ENCODE measurements at places on chromosomes 3 and 15.

DNA sequence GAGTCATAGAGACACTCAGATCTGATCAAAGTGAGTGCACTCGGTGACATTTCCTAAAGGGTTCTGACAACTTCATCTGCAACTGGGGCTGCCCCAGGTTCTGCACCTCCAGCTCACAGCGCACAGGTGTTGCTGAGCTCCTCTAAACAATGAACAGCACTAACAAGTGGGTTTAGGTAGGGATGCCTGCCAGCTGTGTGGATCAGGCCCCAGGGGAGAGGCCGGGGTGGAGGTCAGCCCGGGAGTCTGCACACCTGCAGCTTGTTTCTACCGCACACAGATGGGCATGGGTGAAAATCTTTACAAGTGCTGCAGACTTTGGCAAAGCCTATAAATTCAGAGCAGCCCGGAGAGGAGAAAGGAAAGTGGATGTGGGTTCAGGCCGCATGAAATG is 355 bp downstream of the FBXW12 start:
- no peak for DNase-seq

GRCh38 chr3:61908382-61908781 is 347.0 kb downstream of the PTPRG start:
- peak; percentile 41 for DNase-seq

DNA sequence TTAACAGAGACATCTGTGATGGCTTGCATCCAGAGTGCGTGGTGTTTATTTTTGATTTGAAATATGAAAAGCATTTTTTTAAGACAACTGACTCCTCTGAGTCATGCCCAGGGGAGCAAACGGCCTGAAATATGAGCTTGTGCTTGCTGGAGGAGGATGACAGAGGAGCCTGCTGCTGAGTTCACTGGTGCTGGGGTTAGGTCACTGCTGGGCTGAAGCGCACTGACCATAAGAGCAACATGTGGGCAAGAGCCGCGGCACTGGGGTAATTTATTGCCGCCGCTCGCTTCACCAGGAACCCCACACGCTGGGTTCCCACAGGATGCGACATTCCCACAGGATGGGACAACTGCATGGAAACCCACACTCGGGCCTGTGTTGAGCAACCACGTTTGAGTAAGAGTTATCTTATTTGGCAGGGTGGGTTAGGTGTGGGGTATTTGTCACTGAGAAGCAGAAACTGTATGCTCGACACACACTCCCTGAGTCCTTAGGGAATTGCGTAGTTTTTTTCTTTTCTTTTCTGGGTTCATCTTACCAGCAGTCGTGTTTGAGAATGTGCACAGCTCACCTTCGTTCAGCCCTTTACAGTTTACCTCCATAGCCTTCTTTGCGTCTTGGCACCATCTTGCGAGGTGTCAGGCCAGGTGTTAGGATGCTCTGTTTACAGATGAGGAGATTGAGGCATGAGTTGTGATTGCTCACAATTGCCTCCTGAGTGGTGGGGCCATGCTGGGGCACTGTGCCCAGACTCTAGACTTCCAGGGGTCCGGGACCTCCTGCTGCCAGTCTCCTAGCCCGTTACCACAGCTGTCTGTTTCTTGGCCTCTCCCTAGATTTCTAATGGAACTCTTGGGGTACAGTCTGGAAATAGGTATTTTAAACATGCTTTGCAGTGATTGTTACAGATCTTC is 60.4 kb downstream of the SMAD3 start:
- peak; percentile 93 for DNase-seq

DNA sequence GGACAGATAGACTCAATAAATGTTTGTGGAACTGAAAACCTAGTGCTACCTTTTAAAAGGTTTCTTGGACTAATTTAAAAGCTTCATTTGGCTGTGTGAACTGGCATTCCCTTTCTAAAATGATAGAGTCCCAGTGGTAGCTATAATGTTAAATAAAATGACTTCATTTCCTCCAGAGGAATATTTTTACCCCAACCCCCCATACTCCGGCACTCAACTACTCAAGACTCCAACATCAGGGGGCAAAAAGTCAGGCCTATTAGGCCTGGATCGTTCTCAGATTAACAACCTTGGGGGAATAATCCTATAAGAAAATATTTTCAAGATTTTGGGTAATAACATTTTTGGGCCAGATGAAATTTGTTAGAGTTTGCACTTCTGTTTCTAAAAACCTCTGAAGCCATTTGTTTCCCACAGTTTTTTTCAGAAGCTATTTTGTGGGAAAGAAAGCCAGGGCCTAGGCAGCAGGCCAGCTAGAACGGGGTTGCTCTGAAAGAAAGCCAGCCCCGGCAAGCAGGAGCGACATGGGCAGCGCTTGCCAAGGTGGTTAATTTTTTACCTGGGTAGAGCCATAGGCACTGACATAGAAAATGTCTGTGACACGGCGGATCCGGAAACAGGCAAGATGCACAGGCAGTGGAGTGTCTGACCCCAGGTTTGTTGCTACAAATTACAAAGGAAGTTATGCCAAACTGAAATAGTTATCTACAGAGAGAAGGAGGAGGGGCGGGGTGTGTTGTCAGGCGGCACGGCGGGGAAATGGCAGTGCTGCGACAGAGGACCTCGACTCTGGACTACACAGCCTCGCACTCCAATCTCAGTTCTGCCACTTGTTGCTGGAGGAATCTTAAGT is 84.6 kb downstream of the MAGI1 start:
- no peak for DNase-seq

- DNase-seq: no peak
Measured at GRCh38 chr15:70376031-70376928, 278.6 kb upstream of the TLE3 start.

DNA sequence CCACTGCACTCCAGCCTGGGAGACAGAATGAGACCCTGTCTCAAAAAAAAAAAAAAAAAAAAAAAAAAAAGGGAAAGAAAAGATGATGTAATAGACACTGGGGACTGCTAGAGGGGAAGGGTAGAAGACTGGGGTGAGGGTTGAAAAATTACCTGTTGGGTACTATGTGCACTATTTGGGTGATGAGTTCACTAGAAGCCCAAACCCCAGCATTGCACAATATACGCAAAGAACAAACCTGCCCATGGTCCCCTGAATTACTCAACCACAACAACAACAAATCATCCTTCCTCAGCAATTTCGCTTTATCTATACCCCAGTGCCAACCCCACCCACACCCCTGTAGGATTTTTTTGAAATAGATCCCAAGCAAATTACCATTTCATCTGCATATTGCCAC is 13.5 kb downstream of the NIPA1 start:
- no peak for DNase-seq

GRCh38 chr3:147655236-147655635 is 246.1 kb downstream of the ZIC1 start:
- DNase-seq: peak; percentile 68

DNA sequence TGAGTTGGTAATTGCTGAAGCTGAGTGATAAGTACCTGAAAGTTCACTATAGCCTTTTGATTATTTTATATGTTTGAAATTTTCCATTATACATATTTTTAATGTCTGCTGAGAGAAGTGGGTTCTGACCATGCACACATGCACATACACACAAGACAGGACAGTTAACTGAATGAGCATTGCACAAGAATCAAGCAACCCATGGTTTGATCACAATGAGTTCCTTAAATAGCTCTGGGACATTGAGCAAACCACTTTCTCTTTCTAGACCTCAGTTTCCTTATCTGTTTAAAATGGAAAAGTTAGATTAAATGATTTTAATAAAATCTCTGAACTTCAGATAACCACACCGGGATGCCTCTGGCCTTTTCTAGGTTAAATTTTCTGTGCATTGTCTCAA is 26.7 kb downstream of the SNTN start:
- no peak for DNase-seq

DNA sequence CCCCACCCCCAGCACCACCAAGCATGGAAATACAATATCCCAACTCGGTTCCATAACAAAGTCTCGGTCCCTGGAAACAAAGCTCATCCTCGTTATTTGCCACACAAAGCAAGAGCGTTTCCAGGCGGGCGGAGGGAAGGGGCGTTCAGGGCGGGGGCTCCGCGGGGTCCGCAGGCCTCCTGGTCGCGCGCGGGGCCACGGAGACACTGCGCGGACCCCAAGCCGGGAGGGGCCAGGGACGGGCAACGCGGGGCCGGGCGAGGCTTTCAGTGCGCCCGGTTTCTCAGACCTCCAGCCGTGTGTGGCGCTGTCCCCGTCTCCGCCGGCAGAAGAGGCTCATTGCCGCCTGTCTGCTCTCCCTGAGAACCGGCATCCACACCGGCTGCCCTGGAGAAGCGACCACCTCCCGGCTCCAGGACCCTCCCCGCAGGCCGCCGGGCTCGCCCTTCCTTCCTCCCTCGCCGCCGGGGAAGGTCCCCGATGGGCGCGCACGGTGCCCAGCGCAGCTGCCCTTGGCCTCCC is 329.0 kb downstream of the OCA2 start:
- DNase-seq: no peak

- peak; percentile 48 for DNase-seq
Measured at GRCh38 chr3:194540274-194540905, 53.6 kb upstream of the ATP13A3 start.

GRCh38 chr3:48194446-48195071 is 6.3 kb upstream of the CDC25A start:
- peak; percentile 88 for DNase-seq

DNA sequence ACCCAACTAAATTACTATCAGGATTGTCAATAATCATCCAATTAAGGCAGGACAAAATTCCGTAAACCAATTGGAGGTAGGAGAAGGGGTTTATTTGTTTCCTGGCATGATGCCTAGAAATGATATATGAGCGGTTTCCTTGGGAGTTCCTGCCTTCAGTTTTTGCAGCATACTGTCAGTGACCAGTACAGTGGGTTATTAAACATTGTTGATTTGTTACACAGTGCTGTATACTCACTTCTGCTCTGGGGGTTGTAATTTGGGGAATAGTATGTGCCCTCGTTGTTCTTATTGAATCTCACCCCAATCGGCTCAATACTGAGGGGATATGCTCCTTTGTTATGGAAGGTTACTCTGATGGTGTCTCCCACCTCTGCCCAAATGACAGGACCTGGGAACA is 22.2 kb downstream of the CP start:
- no peak for DNase-seq

DNA sequence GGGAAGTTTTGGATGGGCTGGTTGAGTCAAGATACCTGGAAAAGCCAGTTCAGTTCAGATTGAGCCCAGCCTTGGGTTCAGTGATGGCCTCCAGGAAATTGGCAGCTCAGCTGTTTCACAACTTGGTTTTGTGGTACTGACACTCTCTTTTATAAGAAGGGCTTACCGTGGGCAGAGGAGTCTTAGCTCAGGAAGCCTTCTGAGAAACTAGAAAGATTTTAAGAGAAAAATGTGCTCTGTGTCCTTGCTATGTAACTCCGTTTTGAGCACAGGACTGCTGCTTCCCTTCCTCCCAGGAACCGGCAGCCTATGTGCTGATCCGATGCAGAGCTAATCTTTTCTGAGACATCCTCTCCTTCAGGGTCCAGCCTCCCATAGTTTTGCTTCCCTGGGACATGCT is 46.6 kb upstream of the RASGRP1 start:
- DNase-seq: no peak

- no peak for DNase-seq
Measured at GRCh38 chr3:188455748-188456147, 301.8 kb downstream of the LPP start.

DNA sequence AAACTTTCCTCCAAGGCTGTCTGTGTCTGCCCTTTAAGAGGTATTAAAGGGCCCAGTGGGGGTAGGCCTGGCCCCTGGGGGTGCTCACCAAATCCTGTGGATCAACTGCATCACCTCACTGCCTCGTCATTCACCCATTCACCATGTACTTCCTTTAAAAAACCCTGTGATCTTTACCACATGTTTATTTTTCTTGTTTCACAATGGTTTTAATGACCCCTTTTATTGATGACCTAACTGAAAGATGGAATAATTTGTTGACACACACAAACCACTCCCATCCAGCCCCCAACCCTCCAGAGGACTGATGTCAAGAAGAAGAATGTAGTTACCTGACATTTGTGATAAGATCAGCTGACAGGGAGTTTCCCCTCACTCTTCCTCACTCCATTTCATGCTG is 40.8 kb downstream of the KCNAB1 start:
- DNase-seq: no peak

DNA sequence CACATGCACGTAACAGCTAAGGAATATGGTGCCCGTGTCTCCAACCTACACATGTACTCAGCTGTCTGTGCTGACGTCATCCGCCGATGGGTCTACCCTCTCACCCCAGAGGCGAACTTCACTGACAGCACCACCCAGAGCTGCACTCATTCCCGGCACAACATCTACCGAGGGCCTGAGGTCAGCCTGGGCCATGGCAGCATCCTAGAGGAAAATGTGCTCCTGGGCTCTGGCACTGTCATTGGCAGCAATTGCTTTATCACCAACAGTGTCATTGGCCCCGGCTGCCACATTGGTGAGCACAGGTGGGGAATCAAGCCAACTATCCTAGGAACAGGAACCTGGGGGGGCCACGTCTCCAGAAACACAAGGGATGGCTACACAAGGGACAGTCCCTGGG is 5.3 kb downstream of the EIF2B5 start:
- DNase-seq: no peak

- DNase-seq: no peak
Measured at GRCh38 chr15:87573039-87573438, 683.5 kb downstream of the NTRK3 start.

- DNase-seq: no peak
Measured at GRCh38 chr3:50862221-50862620, 187.5 kb downstream of the DOCK3 start.

Measured in GM03348 (cell line).